ENCODE measurements at places on chromosomes 3 and 15.

DNA sequence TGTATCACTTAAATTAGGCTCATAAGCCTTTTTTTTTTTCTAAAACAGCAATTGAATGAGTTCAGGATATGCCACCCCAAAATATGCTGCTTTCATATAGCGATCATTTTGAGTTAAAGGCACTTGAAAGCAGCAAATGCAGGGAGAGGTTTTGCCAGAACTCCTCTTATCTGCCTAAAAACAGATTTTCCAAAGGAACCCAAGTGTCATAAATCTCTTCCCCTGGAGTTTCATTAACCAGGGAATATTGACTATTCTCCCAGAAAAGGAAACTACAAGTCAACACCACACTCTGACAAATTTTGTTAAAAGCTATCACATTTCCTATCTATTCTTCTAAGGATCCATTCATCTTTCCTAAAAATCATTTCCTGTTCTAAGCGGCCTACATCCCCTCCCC, 11.3 kb downstream of the DNAAF4 start:
- no peak for DNase-seq

GRCh38 chr15:27854601-27855000, 244.5 kb downstream of the OCA2 start:
- DNase-seq = no peak

GRCh38 chr3:106103383-106103782, 234.6 kb upstream of the CBLB start:
- no peak for DNase-seq

- DNase-seq = peak; percentile 17
Measured at GRCh38 chr3:23800731-23801130, 5.0 kb upstream of the UBE2E1 start.

DNA sequence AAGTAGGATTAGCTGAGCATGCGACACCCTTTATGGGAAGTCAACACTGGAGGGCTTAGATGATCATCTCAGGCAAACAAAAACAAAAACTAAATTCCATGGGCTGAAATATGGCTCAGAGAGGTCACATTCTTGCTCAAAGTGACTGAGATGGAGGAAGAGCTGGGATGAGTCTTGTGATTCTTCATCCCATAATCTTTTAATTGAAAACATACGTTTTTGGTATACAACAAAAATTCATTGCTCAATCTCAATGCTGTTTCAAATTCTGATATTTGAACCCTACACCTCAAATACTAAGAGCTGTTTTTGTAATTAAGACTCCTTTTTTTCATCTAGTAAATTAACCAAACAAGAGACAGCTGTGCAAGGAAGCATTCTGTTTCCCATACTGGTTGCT, 257.0 kb downstream of the NR1D2 start:
- DNase-seq = no peak

DNA sequence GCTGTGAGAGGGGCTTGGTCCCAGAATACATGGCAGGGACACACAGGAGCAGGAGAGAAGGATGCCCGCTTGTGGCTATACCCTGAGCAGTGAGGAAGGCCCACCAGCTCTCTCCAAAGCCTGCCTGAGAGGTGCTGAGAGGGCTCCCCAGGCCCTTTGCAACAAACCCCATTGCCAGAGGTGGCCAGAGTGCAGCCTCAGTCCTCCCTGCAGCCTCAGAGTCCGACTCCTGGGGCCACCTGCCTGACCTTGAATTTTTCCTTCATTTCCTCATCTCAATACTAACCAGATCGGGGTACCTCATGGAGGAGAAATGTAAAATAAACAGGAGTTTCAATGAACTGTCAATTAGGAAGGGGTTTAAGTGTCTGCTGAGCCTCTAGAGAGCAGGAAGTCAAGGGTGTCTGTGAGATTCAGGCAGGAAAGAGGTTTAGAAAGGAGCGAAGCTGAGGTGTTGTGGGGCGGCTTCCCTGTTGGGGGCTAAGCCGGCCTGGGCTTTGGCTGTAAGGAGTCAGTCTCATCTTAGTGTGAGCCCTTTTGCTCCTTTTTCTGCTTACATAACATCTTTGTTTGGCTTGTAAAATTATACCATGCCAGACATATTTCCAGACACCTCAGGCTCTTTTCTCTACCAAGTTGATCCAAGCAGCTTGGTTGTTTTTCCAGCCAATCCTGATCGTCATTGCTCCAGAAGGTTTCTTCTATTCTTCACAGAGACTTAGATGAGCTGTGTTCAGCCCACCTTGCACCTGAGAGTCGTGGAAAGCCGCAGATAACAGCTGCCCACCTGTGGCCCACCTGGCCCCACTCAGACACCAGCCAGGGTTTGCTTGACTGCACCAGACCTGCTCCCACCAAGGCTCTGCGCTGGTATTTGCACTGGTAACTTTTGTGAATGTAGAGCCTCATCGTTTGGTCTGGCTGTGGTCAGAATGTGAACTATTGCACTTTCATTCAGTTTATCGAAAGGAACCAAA, 36.7 kb downstream of the CMTM7 start:
- DNase-seq = no peak

DNA sequence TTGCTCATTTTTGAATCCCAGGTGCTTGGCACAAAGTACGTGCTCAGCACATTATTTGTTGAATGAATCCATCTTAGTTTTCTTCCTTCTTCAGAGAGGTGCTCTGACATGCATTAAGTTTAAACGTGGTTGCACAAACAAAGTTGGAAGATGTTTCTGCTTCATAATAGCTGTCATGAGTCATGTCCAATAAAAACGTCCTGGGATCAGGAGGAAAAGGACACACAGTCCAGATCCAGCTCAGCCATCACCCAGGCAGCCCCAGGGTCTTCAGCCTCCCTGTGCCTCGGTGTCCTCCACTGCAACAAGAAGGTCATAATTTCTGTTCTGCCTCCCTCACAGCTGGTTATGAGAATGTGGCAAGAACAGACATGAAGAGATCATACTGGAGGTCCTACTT, 55.4 kb downstream of the CCNL1 start:
- no peak for DNase-seq

GRCh38 chr3:152309031-152309430, 40.3 kb downstream of the MBNL1 start:
- DNase-seq = no peak

DNA sequence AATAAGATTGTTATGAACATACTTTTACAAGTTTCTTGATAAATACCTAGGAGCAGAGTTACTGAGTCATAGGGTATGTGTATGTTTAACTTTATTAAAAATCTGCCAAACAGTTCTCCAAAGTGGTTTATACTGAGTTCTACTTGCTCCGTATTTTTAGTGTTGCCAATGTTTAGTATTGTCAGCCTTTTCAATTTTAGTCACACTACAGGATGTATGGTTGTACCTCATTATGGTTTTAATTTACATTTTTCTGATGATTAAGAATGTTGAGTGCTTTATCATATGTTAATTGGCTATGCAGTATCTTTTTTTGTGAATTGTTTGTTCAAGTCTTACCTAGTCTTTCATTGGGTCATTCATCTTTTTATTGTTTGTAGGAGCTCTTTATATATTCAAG, 4.3 kb downstream of the TMOD3 start:
- DNase-seq = no peak

GRCh38 chr3:139975594-139976365, 40.8 kb downstream of the CLSTN2 start:
- DNase-seq = no peak

GRCh38 chr3:169529013-169529412, 134.5 kb downstream of the MECOM start:
- DNase-seq = no peak

All from stromal cell of bone marrow (primary cell).